ENCODE measurements at places on chromosomes 1 and 21.

DNA sequence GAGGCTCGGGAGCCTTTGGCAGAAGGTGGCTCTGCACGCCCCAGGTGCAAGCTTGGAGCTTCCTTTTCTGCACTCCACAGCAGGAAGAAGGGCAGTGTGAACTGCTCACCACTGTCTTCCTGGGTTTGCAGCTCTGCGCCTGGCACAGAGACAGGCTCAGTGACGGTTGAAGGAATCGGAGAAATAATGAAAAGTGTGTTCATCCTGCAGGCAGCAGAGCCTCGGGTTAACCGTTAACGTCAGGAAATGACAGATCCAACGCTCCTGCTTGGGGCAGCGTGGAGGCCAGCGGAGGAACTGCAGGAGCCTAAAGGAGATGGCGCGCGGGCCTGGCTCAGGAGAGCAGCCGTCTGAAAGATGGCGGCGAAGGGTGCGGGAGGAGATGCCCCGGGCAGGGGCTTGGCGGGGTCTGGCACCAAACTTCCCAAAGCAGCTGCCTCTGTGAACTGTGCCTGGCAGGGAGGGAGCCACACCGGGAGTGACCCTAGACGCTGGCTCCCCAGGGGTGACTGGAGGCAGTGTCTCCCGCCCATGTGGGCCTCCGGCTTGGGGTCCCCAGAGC, 10.9 kb upstream of the SAMD11 start:
- no peak for DNase-seq

GRCh38 chr1:245971711-245972085, 535.4 kb downstream of the SMYD3 start:
- DNase-seq: no peak

- no peak for DNase-seq
Measured at GRCh38 chr1:197320991-197321531, 53.0 kb downstream of the CRB1 start.

GRCh38 chr1:101055623-101056022, 30.0 kb upstream of the DPH5 start:
- no peak for DNase-seq

DNA sequence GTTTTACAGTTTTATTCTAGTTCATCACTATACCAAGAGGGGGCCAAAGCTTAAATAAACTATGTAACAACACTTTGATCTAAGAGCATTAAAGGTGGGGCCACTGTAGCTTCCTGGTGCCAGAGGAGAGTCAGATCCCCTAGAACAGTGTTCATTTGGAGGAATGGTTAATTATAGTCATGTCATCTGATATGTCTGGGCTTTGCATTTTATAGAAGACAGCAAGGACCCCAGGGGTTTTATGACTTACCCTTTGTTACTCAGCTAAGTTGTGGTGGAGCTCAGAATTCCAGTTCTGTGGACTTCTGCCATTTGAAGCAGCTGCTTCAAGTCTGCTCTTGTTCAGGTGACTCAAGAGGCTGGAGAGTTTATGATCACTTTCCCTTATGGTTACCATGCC, 16.7 kb downstream of the KDM4A start:
- DNase-seq: no peak

DNA sequence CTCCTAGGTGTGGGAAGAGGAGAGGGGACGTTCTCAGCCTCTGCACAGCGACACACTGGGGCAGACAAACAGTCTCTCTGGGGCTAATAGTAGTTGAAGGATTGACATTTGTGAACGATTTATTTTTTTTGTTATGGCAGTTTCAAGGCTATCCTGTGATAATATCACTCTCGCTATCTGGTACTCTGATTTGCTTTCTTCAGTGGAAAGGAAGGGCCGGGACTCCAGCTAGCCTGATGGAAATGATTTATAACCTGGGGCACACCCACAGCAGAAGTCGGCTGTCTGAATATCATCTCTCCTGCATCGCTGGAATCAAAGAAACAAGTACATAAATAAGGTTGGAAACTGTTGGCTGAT, 122.7 kb downstream of the KCNN3 start:
- no peak for DNase-seq

DNA sequence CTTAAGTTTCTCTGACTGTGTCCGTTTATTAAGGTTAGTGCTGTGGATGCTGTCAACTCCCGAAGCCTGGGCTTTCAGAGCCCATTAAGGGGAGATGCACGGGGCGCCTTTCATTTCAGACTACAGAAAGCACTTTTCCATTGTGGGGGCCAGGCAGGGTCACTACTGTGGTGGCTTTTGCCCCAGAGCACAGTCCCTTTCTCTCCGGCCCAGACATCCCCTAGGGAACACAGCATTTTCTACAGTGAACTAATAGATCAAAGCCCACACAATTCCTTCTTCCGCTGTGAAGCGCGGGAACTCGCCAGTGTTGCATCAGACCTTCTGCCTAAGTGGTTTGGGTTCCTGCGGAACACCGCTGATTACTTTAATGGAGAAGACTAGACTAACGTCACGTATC, 26.8 kb upstream of the MAP1LC3C start:
- DNase-seq: no peak

DNA sequence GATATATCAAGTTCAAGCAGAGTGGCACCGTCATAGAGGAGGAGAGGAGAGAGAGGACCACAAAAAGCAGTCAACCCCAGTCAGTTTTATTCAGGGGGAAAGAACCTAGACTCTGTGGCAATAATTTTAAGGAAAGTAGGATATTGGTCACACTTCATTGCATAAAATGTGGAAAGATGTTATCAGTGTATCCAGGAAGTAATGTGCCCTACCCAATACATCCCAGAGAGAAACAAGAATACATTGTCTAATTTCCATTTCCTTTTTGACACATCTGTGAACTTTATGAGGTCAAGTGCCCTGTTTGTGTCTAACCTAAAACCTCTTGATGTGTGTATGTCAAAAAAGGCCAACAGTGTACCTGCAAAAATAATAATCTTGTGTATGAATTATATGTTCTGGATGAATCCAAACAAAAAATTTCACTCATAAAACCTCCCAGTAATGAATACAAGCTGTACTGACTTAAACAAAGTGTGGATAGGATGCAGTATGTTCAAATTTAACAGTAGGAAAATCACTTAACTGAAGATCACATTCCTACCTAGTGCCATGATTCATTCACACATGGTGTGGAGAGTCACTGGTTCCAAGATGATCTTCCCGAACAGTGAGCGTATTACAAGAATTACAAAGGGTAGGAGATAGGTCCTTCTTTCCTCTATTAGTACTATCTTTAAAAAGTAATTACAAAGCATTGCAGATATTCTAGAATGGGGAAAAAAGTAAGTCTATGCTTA, 712.1 kb upstream of the CXADR start:
- no peak for DNase-seq

- DNase-seq: no peak
Measured at GRCh38 chr1:63466181-63466580, 56.8 kb downstream of the ITGB3BP start.

GRCh38 chr1:219113261-219113660, 60.4 kb upstream of the LYPLAL1 start:
- no peak for DNase-seq

DNA sequence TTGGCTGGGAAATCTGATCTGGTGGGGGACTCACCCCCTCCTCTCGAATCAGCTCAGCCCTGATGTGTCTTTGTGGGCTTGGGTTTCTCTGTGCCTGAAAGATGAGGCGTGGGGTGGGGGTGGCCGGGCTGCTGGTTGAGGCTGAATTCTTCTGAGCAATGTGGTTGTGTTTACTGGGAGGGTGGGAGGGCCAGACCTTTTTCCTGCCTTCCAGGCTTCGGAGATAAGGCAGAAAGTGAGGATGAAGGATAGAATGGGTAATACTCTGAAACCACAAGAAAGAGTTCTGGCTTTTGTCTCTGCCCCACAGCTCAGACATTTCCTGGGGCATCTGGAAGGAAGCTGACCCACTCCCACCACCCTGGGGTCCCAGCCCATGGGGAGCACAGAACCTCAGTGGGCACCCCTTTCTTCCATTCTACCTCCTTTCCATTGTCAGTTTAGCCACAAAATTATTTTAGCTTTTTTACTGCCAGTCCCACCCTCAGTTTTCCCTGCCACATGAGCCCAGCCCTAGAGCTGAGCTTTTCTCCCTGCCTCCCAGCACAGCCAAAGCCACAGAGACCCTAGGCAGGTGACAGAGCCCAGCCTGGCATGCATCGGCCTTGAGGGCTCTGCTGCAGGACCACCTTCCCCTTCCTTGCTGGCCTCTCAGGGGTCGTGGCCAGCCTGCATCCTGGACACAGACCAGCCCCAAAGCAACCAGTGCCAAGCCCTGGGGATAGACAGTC, 11.2 kb downstream of the ALX3 start:
- DNase-seq: no peak

- no peak for DNase-seq
Measured at GRCh38 chr1:69551476-69552324, 16.0 kb upstream of the LRRC7 start.

DNA sequence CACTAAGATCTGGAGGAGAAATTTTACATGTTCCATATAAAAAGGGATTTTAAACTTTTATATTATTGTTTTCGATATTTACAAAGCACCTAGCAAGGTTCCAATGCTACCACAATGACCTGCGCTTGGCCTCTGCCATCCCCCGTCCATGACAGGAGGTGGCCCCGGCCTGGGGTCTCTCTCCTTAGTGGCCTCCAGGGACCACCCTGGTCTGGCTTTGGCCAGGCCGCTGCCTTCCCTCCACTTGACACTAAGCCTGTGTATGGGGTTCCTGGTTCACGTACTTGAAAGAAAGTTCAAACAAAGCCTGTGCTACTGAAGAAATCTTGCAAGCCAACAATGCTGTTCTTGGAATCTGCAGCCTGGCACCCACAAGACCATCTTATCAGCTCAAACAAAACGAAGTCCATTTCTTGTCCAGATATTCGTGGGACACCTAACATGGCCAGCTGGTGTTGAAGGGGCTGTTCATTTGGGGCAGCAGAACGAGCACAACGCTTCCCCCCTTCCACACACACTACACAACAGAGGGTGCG, 12.8 kb downstream of the PRDM15 start:
- DNase-seq: no peak

DNA sequence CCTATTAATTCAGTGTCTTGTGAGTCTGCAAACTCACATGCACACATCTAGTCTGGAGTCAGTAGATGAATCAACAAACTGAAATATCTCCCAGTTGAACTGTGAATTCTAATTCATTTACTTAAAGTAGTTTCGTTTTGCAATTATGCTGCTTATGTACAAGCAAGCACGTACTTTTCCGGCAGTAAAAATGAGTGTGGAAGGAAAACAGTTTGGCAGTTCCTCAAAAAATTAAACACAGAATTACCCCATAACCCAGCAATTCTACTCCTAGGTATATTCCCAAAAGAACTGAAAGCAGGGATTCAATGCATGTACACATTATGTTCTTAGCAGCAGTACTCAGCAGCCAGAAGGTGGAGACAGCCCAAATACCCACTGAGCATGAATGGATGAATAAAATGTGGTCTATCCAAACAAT, 49.3 kb downstream of the GNB1 start:
- no peak for DNase-seq

GRCh38 chr1:17561247-17561548, 21.7 kb downstream of the ARHGEF10L start:
- DNase-seq: no peak

DNA sequence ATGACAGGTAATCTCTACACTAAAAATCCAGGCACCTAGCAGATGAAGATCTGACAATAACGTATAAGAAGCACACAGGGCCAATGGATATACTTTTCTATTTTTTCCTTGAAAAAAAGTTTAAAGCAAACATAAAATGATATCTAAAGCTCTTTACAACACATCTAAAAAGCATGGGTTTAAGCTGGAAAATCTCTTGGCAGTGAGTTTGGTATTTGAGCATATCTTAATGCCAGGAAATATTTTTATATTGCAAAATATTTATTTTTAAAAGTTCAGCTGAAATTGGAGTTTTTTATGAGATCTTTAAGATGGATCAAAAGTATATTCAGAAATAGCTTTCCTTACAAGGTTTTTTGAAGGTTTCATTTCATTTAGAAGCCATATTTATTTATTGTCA, 40.5 kb downstream of the SLC5A9 start:
- no peak for DNase-seq

GRCh38 chr1:25341746-25342145, 3.6 kb downstream of the TMEM50A start:
- DNase-seq: no peak

- DNase-seq: no peak
Measured at GRCh38 chr1:184298440-184299405, 88.1 kb upstream of the C1orf21 start.

DNA sequence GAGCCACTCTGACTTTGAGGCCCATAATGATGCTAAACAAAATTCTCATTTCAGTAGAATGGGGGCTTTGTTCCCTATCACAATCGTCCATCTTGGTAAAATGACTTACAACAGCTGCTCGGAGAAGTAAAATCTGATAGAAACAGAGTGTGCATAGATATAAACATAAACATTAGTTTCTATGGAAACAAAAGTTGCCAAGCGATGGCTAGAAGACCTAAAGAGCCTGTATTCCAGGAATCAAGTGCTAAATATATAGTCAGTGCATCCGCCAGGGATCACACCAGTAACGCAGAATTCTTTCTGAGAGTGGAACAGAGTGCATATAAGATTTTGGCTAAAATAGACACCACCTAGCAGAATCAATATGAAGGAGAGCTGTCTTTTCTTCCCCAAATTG, 91.2 kb upstream of the KAZN start:
- DNase-seq: peak; percentile 7

DNA sequence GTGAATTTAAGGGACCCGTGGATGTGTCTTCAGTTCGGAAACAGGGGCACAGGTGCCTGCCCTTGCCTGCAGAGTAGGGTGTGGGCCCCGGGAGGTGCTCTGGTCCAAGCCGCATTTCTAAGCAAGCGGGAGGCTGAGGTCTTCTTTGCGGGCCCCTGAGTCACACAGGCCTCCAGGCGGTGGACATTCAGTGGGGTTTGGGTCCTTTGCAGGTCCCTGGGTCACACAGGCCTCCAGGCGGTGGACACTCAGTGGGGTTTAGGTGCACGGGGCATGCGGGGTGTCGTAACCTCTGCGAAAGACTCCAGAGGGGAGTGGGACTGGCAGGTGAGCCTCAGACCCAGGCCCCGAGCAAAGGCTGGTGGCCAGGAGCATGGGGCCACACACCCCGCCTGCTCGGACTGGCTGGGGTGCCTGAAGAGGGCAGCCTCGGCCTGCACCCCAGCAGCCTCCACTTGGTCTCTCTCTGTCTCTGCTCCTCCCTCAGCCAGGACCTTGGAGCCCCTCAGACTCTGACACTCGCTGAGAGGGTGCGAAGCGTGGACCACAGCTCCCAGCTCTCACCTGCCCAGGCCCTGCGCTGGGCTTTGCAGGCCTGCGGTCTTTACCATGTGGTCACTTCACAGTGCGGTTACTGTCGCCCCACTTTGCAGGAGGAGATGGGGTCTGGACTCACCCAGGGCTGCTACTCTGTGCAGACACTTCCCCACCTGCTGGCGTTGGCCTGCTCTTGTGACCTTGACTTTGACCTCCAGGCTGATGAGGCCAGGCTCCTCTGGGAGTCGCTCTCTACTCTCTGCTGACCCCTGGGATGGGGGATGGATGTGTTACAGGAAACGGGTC, 6.0 kb upstream of the AGPAT3 start:
- DNase-seq: no peak

DNA sequence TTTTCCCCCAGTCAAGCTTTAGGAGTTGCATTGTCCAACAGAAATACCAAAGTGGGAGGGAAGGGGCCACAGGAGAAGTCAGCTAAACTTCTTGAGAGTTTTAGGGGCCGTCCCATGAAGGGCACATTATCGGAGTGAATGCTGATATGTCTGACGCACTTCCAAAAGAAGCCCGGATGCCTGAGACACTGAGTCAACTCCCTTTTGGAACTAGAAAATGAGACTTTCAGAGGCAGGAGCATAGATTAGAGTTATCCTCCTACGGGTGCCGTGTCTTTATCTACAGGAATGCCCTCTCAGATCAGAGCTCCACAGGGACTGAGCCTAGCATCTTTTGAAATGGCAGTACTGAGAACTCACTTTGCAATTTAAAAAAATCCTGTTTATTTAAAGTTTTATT, 13.1 kb downstream of the ACTN2 start:
- DNase-seq: no peak

All from SW 1271 (cell line).